ENCODE measurements at places on chromosomes 7 and 10.

- peak; percentile 55 for DNase-seq
Measured at GRCh38 chr7:94330269-94331020, 64.2 kb upstream of the COL1A2 start.

DNA sequence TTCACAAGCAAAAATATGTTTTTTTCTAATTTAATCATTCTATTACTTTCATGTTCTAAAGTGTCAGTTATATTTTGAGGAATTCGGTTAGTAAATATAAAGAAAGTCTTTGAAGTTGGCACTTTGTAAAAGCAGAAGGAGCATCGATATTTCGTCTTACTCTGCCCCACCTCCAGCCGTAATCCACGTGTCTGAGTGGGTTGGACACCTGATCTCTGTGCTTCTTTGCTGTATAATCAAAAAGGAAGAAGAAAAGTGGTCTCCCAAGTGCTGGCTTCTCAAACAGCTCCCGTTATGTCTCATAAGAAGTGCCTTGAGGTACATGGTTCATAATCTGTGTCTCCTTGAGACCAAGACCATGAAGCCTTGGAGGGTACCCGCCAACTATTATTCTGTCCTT lies 19.8 kb downstream of the PRKAR2B start:
- no peak for DNase-seq

DNA sequence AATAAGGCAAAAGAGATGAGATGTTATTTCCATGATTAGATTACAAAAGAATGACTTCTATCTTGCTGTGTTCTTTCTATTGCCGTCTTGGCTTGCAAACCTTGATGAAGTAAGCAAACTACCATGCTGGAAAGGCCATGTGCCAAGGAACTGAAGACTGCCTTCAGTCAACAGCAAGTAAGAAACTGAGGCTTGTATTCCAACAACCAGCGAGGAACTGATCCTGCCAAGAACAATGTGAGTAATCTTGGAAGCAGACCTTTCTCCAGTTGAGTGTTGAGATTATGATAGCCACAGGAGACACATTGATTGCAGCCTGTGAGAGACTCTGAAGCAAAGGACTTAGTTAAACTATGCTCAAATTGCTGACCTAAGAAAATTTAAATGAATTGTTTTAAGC lies 164.6 kb upstream of the GRM3 start:
- peak; percentile 10 for DNase-seq

- DNase-seq, result no peak
Measured at GRCh38 chr10:130470973-130471372, 334.8 kb downstream of the GLRX3 start.

GRCh38 chr7:155305231-155305904 lies 7.7 kb downstream of the INSIG1 start:
- DNase-seq, result no peak
